ENCODE measurements at places on chromosomes 16 and 17. TPM values are rescaled to one million over a fixed set of nuclear protein-coding genes. Genes with fewer than 3 reads are reported as not detected.

Gene C16orf86
- total RNA-seq = not detected

Gene KRT28
- not detected for total RNA-seq

Gene CSF3
- not detected for total RNA-seq

Gene PRAC1
- total RNA-seq = 129 TPM

Gene HID1
- 1.2 TPM for total RNA-seq

Gene SLC2A4
- 1.6 TPM for total RNA-seq

Gene NAA38
- 67.7 TPM for total RNA-seq

Gene KRT38
- not detected for total RNA-seq

Gene VWA3A
- total RNA-seq = 0.64 TPM

Gene ADGRG3
- not detected for total RNA-seq

Gene C16orf95
- total RNA-seq = 8.9 TPM

Gene CDK5R1
- total RNA-seq = 5.1 TPM

Gene CCL4
- not detected for total RNA-seq

Gene CWC25
- total RNA-seq = 14.1 TPM

Gene CCL14
- not detected for total RNA-seq

Gene CORO6
- 19.7 TPM for total RNA-seq

Gene ZNF689
- total RNA-seq = 21.1 TPM

Gene ADAMTS18
- total RNA-seq = not detected

Gene SLX1B
- total RNA-seq = 49.7 TPM

Gene RUNDC1
- 7.3 TPM for total RNA-seq

Gene RAP1GAP2
- total RNA-seq = 0.04 TPM

Gene CCL1
- not detected for total RNA-seq

Gene SMPD3
- 0.70 TPM for total RNA-seq

Gene CACNG4
- 9.7 TPM for total RNA-seq

Gene APOH
- total RNA-seq = 1.4 TPM

Gene CRYBA1
- total RNA-seq = not detected

Gene MYH1
- 0.46 TPM for total RNA-seq

Gene KRTAP1-1
- not detected for total RNA-seq
